ENCODE measurements at places on chromosomes 6 and 20.

- no peak for DNase-seq
Observed at GRCh38 chr20:43911066-43911465, 3.6 kb upstream of the TOX2 start.

DNA sequence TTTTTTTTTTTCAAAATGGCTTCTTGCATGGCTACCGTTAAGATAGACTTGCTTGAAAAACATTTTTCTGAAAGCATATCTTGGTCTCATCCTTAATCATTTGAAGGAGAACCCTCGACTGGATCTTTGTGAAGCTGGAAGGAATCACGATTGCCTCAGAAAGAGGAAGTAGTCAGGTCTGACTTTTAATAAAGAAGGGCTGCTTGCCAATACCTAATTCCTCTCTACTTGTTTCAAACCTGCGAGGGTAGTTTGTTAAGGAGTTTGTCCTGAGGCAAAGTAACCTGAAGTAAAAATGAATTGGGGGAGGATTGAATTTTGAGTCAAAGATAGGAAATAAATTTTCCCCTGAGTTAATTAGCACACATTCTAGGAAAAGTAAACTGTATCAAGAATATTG lies 288.1 kb upstream of the MAP3K7 start:
- DNase-seq: no peak

GRCh38 chr6:3805448-3806123 lies 43.6 kb upstream of the FAM50B start:
- no peak for DNase-seq

DNA sequence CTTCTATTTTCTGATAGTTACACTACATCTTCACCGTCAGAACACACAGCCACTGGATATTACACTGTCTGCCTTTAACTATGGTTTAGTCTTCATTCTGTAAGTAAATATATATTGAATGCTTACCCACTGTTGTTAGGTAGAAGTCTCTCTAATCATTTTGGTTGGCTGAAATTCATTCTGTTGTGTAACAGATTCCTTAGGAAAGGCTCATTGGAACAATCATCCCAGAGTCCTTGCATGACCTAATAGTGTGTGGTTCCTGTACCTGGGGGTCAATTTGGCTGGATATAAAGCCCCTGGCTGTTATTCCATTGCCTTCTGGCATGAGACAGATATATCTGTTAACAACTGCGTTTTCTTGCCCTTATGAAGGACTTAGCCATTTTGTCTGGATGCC lies 9.9 kb downstream of the BLOC1S5 start:
- no peak for DNase-seq

GRCh38 chr20:7971536-7972280 lies 31.4 kb upstream of the HAO1 start:
- no peak for DNase-seq

GRCh38 chr6:75926293-75927168 lies 145.9 kb downstream of the IMPG1 start:
- DNase-seq: no peak

DNA sequence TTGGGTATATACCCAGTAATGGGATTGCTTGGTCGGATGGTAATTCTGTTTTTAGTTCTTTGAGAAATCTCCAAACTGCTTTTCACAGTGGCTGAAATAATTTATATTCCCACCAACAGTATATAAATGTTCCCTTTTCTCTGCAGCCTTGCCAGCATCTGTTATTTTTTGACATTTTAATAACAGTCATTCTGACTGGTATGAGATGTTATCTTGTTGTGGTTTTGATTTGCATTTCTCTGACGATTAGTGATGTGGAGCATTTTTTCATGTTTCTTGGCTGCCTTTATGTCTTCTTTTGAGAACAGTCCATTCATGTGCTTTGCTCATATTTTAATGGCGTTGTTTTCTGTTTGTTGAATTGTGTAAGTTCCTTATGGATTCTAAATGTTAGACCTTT lies 641.6 kb downstream of the HACE1 start:
- no peak for DNase-seq

GRCh38 chr6:37643851-37644672 lies 53.6 kb downstream of the MDGA1 start:
- no peak for DNase-seq

DNA sequence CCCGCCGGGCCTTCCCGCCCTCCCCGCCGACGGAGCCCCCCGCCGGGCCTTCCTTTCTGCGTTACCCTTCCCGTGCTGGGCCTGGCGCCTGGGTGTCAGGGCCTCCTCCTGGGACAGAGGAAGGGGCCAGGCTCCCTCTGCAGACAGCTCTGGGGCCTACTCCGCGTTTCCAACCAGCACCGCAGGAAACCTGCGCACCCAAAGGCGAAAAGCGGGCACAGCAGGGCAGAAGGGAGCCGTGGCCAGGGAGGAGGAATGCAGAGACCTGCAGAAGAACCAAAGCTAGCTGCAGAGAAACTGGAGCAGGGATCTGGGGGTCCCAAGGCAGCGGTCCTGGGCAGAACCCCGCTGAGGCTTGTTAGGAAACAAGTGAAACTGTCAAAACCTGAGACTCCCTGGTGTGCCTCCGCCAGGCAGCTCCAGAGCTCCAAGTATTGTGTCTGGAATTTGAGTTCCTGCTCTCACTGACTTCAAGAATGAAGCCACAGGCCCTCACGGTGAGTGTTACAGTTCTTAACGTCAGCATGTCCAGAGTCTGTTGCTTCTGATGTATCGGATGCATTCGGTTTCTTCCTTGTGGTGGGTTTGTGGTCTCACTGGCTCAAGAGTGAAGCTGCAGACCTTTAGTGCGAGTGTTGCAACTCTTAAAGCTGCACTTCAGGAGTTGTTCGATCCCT lies 33.3 kb downstream of the IRF4 start:
- no peak for DNase-seq

GRCh38 chr6:138442663-138443062 lies 38.6 kb downstream of the HEBP2 start:
- DNase-seq: no peak

GRCh38 chr20:39136798-39137197 lies 174.7 kb downstream of the DHX35 start:
- no peak for DNase-seq

DNA sequence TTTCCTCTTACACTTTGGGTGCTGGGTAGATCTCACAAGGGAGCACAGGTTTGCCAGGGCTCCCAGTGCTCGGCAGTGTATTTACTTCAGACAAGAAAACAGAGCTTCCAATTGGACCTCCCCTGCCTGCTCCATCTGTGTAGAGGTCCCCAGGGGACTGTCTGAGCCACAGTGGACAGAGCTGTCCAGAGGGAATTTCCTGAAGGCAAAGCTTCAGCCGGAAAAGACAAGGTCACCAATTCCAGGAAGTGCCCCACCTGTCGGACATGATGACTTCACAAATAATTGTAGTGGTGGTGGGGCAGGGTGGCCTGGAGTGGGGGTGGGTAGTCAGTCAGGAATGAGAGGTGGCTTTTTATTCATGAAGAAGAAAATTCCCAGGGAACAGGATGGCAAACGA lies 18.6 kb downstream of the ADGRF5 start:
- no peak for DNase-seq

DNA sequence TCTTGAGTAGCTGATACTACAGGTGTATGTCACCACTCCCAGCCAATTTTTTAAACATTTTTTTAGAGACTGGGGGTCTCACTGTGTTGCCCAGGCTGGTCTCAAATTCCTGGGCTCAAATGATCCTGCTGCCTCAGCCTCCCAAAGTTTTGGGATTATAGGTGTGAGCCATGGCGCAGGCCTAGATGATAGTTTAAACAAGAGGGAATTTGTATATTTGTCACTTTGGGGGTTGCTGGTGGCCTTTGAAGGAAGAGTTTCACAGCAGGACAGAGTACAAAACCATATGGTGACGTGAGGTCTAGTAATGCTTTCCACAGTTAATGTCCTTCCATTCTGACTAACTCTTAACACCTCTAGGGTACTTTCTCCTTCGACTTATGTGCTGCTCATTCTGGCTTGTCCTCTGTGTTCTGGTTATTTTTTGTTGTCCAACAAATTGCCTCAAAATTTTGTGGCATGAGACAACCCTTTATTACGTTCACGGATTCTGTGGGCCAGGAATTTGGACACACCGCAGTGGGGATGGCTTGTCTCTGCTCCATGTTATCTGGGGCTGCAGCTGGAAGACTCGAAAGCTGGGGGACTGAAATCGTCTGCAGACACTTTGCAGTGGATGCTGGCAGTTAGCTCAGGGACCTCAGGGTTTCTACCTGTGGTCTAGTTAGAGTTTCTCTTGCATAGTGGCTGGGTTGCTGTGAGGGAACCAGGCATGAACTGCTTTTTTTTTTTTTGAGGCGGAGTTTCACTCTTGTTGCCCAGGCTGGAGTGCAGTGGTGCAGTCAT lies 23.0 kb upstream of the IER3 start:
- no peak for DNase-seq

DNA sequence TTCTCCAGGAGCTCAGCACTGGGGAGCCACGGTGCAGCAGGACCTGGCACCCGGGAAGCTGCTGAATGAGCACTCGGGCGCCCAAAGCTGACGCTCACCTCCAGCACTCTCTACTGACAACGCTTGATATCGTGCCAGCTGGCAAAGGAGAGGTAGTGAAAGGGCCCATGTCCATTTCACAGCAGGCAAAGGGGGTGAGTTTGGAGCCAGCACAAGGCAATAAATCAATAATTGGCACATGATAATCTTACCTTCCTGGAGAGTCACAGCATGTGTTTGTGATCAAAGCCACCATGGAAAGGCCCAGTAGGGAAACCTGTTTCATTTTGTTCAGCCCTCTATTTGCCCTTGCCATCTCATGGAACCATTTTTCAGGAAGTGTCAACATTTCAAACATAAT lies 23.3 kb upstream of the SMIM26 start:
- no peak for DNase-seq

- peak; percentile 29 for DNase-seq
Observed at GRCh38 chr6:125748406-125749172, 843 bp upstream of the HEY2 start.

DNA sequence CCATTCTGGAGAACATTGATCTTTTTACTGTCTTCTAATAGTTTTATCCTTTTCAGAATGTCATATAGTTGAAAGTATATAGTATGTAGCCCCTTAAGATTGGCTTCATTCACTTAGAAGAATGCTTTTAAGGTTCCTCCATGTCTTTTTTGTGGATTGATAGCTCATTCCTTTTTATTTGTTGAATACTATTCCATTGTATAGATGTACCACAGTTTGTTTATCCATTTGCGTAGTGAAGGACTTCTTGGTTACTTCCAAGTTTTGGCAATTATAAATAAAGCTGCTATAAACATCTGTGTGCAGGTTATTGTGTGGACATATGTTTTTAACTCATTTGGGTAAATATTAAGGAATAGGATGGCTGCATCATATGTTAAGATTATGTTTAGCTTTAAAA lies 27.8 kb downstream of the ABT1 start:
- DNase-seq: no peak

GRCh38 chr6:43871284-43871683 lies 101.3 kb downstream of the VEGFA start:
- DNase-seq: no peak

GRCh38 chr6:52243282-52243893 lies 912 bp downstream of the IL17F start:
- no peak for DNase-seq

GRCh38 chr6:33206027-33206863 lies 1.8 kb downstream of the HSD17B8 start:
- no peak for DNase-seq

DNA sequence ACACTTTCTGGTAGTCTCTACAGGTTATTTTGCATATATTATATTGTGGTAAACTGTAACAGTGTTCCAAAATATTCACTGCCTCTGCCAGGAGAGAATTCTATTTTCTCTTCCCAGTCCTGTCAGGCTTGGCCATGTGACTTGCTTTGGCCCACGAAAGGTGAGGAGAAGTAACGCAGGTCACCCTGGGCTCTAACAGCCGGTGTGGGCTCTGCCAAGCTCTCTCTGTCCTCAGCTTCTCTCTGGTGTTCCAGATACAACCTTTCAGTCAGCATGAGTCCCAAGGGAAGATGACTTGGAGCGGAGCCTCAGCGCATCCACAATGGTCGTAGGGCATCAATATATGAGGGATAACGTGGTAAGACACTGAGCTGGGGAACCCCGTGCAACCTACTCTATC lies 113.0 kb upstream of the RREB1 start:
- no peak for DNase-seq

- DNase-seq: no peak
Observed at GRCh38 chr6:4029687-4030086, 49.2 kb downstream of the FAM217A start.

- no peak for DNase-seq
Observed at GRCh38 chr20:23019403-23019802, 15.7 kb upstream of the SSTR4 start.

GRCh38 chr6:151442371-151442770 lies 9.6 kb downstream of the RMND1 start:
- DNase-seq: no peak

DNA sequence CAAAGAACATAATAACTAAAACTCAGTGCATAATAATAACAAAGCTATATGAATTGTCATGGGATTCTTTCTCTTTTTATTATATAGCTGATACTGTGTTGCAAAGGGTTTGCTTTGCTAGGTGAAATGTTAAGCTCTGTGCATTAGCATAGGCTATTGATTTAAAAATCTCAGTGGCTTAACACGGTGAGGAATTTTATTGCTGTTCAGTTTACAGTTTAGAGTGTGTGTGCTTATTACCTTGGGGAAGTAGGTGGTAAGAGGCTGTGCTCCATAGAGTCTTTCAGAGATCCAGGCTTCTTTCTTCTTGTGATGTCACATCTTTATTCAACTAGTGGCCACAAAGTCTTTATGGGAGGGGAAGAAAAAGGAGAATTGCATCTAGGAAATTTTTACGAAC lies 55.7 kb downstream of the LRRC1 start:
- DNase-seq: no peak

GRCh38 chr6:85115876-85116275 lies 334.0 kb upstream of the NT5E start:
- no peak for DNase-seq
